ENCODE measurements at places on chromosomes 6 and 20.

GRCh38 chr6:23561732-23562131 is 564.3 kb upstream of the NRSN1 start:
- no peak for DNase-seq

DNA sequence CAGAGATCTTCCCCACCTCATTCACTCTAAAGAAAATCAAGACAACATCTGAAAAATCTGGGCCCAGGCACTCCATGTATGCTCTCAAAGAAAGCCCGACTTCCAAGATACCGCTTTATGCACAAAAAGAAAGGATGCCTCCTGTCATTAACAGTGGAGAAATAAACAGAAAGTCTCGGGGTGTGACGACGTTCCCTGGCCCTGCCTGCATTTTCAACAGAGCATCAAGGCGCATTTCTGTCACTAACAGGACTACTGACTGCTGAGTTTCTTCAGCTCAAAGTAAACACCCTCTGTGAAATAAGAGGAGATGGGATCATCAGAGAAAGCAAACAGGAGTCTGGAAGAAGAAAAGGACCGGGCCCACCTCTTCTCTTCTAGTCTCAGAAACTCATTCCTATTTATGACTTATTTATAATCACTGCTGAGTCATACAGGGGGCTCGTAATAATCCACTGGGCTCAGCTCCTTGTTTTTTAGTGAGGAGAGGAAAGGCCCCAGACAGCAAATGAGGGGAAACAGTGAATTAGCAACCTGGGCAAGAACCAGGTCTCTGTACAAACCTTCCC is 99.7 kb downstream of the ZMYND8 start:
- DNase-seq, result no peak

GRCh38 chr6:28351493-28351925 is 1.8 kb downstream of the ZKSCAN3 start:
- no peak for DNase-seq

DNA sequence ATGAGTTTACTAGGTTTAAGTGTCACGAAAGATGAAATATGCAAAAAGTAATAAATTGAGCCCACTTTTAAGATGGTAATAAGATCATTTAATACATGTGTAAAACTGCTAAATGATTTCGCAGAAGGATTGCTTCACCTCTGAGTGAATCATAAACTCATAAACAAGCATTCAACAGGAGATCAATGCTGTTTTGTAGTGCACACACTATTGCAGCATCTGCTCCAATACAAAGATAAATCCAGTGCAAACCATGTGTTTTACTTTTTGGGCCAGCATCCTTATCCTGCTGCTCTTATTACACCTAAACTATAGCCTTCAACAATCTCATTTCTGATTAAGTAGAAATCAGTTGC is 400.1 kb downstream of the NKAIN2 start:
- no peak for DNase-seq

All from stimulated activated CD8-positive, alpha-beta memory T cell treated with anti-CD3 and anti-CD28 coated beads, Interleukin-7, amount 100 ng/mL, for 1 hour (primary cell).